CD8-positive, alpha-beta memory T cell (primary cell): ENCODE measurements at places on chromosomes 2 and 18. TPM values are rescaled to one million over a fixed set of nuclear protein-coding genes. Genes with fewer than 3 reads are reported as not detected.

DNA sequence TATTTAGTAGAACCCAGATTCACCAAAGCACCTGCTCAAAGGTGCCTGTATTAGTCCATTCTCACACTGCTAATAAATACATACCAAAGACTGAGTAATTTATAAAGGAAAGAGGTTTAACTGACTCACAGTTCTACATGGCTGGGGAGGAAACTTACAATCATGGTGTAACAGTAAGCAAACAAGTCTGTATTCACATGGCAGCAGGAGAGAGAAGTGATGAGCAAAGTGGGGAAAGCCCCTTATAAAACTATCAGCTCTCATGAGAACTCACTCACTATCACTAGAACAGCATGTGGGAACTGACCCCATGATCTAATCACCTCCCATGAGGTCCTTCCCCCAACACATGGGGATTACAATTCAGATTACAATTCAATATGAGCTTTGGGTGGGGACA is 28.0 kb upstream of the DDX18 start:
- H3K27ac ChIP-seq: no peak overlapping the region
- DNase-seq: no peak
- no peak overlapping the region for H3K4me3 ChIP-seq
- H3K36me3 ChIP-seq: no peaks in the 10 kb centered on the region
- no peaks in the 10 kb centered on the region for H3K4me1 ChIP-seq
- no peaks in the 10 kb centered on the region for H3K27me3 ChIP-seq

GRCh38 chr2:68766376-68766845 is 31.8 kb downstream of the ARHGAP25 start:
- peak overlapping the region; percentile 49 for H3K27ac ChIP-seq
- peak; percentile 84 for DNase-seq
- peaks cover 100% of the 10 kb centered on the region for H3K4me1 ChIP-seq
- peak overlapping the region; percentile 42 for H3K4me3 ChIP-seq
- no peaks in the 10 kb centered on the region for H3K36me3 ChIP-seq

DNA sequence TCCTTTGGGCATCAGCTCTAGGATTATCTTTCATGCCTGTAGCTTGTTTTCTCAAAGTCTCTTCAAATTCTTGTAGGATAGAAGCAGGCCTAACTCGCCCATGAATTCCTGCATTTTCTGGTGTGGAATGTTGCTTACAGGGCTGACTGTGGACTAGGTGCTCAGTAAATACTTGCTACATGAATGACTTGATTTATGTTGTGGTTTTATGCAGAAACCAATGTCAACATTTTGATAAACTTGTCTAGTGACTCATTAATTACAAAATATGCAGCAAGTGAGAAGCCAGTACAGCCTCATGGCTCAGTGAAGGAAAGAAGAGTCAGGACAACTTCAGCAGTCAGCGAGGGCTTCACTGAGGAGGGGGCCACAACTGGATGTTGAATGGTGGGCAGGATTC is 110.6 kb upstream of the SIX2 start:
- H3K27me3 ChIP-seq: no peaks in the 10 kb centered on the region
- H3K36me3 ChIP-seq: no peaks in the 10 kb centered on the region
- no peak for DNase-seq
- H3K27ac ChIP-seq: no peak overlapping the region

DNA sequence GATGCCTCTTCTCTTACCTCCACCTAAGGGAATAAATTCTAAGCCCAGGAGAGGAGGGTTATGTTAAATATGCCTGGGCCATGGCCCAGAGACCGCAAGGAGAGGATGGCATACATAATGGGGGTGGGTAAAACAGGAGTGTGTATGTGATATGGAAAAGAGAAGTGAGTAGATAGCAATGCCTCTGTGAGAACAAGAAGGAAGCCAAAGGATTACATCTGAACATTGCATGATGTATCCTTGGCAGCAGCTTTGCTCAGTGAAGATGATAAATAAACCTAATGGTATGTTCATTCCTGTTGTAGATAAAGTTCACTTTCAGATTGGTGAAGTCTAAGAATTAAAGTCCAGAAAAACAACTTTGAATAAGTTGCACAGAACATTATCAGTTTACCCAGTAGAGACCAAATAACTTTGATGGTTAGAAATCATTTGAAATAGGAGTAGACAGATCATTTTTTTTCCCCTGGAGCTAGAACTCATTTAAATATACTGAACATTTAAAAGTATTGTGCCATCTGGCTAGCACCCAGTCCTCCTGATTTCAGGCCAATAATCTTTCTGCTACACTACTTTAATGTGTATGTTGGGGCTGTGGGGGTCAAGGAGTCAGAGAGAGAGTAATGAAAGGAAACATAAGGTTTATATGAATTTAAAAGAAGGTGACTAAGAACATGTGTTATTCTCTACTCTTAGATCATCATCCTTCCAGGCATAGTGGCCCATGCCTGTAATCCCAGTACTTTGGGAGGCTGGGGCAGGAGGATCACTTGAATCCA is 231.7 kb downstream of the PARD3B start:
- H3K4me3 ChIP-seq: no peak overlapping the region
- H3K4me1 ChIP-seq: no peaks in the 10 kb centered on the region
- no peaks in the 10 kb centered on the region for H3K27me3 ChIP-seq
- DNase-seq: no peak
- no peaks in the 10 kb centered on the region for H3K36me3 ChIP-seq

GRCh38 chr2:239929504-239929903 is 95.6 kb downstream of the NDUFA10 start:
- H3K36me3 ChIP-seq: no peaks in the 10 kb centered on the region
- no peaks in the 10 kb centered on the region for H3K27me3 ChIP-seq
- DNase-seq: no peak
- H3K4me3 ChIP-seq: no peak overlapping the region
- H3K4me1 ChIP-seq: peaks cover under 1% of the 10 kb centered on the region
- H3K27ac ChIP-seq: no peak overlapping the region

DNA sequence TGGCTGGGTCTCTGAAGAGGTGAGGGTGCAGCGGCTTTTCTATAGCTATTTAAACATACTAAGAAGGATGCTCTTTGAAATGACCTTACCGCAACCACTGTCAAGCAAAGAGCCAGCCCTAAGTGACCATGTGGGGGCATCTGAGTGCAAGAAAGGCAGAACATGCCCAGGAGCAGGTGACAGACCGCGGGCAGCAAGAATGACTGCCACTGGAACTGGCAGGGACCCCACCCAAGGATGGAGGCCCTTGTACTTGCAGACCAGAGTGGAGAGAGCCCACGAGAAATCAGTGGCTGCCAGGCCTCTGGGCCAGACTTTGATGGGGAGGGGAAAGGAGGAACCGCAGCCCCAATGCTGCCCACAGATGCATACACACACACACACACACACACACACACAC is 33.1 kb downstream of the DNMT3A start:
- H3K4me1 ChIP-seq: peaks cover 74% of the 10 kb centered on the region
- no peaks in the 10 kb centered on the region for H3K27me3 ChIP-seq
- H3K36me3 ChIP-seq: peaks cover 14% of the 10 kb centered on the region
- H3K27ac ChIP-seq: no peak overlapping the region
- no peak overlapping the region for H3K4me3 ChIP-seq

DNA sequence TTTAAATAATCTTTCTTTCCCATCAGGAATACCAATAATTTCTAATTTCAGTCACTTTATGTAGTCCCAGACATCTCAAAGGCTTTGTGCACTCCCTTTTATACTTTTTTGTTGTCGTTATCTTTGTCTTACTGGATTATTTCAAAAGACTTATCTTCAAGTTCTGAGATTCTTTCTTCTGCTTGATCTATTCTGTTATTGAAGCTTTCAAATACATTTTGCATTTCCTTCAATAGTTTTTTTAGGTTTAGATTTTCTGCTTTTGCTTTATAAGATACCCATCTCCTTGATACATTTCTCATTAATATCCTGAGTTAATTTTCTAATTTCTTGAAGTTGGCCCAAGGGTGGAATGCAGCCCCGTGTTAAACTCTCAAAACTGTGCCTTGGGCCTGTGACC is 432.4 kb downstream of the RIT2 start:
- DNase-seq: no peak
- no peak overlapping the region for H3K27ac ChIP-seq
- no peaks in the 10 kb centered on the region for H3K27me3 ChIP-seq
- H3K4me1 ChIP-seq: no peaks in the 10 kb centered on the region
- no peak overlapping the region for H3K4me3 ChIP-seq

The ZC3H8 gene
- total RNA-seq: 32.0 TPM

DNA sequence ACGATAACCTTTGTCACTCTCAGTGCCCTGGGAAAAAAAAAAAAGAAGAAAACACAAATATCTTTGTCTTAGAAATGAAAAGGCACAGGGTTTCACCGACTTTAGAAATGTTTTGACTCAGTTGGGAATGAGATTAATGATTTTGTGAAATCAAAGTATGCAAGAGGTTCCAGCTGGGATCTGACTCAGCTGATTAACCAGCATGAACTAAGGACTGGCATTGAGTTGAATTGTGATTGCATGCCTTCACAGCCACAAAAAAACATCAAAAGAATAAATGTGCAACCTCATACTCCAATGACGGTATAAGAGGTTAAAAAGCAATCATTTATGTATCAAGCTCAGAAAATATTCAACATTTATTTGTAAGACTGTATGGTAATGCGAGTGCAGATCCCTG is 566.6 kb upstream of the DSEL start:
- no peaks in the 10 kb centered on the region for H3K4me1 ChIP-seq
- no peaks in the 10 kb centered on the region for H3K27me3 ChIP-seq
- H3K4me3 ChIP-seq: no peak overlapping the region
- no peaks in the 10 kb centered on the region for H3K36me3 ChIP-seq
- H3K27ac ChIP-seq: no peak overlapping the region
- DNase-seq: no peak

GRCh38 chr2:179857236-179857635 is 4.2 kb downstream of the ZNF385B start:
- peaks cover 3% of the 10 kb centered on the region for H3K27me3 ChIP-seq
- H3K4me3 ChIP-seq: no peak overlapping the region
- H3K36me3 ChIP-seq: no peaks in the 10 kb centered on the region

The INO80C gene
- 28.5 TPM for total RNA-seq

The SLC4A5 gene
- total RNA-seq: 1.9 TPM

DNA sequence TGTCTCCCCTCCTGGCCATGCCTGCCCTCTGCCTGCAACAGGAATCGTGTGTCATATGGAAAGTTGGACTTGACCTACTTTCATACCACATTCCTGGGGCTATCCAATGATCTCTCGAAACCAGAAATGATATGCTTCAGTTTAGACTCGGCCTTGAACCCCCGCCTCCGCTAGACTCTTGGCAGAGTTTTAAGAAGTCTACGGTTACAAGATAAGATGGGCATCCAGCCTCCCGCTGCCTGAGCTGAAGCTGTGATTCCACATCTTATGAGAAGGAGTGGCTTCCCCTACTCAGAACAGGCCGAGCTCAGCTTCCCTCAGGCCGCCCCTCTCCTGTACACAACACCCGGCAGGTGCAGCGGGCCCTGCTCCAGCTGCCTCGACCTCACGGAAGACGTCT is 73.9 kb downstream of the MTCL1 start:
- no peak overlapping the region for H3K27ac ChIP-seq
- no peaks in the 10 kb centered on the region for H3K27me3 ChIP-seq
- H3K4me3 ChIP-seq: no peak overlapping the region
- H3K4me1 ChIP-seq: no peaks in the 10 kb centered on the region
- H3K36me3 ChIP-seq: no peaks in the 10 kb centered on the region
- DNase-seq: no peak

DNA sequence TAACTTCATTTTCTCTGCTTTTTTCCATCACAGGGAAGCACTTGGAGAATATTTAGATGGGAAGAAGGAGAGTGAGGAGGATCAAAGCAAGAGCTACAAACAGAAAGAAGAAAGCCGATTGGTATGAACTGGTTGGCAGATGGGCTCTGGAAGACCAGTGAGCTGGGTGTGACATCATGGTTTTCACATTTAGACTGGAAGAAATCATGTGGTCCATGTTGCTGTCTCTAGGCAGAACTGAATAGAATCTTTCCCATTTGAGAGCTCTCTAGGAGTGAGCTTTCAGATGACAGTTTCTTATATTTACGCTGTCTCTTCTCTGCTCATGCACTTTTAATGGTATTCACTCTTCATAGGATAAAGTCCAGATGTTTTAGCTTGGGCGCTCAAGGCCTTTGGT is 12.6 kb downstream of the DRC1 start:
- no peaks in the 10 kb centered on the region for H3K36me3 ChIP-seq
- H3K27ac ChIP-seq: no peak overlapping the region
- H3K4me1 ChIP-seq: no peaks in the 10 kb centered on the region
- H3K27me3 ChIP-seq: no peaks in the 10 kb centered on the region

- H3K4me3 ChIP-seq: no peak overlapping the region
- no peak for DNase-seq
- H3K27me3 ChIP-seq: no peaks in the 10 kb centered on the region
- H3K4me1 ChIP-seq: peaks cover 5% of the 10 kb centered on the region
- H3K27ac ChIP-seq: no peak overlapping the region
Observed at GRCh38 chr2:111155610-111156009, 34.9 kb downstream of the BCL2L11 start.

GRCh38 chr2:101435001-101435862 is 39.7 kb downstream of the RFX8 start:
- no peaks in the 10 kb centered on the region for H3K27me3 ChIP-seq
- H3K27ac ChIP-seq: no peak overlapping the region
- H3K4me3 ChIP-seq: no peak overlapping the region
- H3K4me1 ChIP-seq: no peaks in the 10 kb centered on the region
- no peaks in the 10 kb centered on the region for H3K36me3 ChIP-seq

The NAT8 gene
- total RNA-seq: not detected

DNA sequence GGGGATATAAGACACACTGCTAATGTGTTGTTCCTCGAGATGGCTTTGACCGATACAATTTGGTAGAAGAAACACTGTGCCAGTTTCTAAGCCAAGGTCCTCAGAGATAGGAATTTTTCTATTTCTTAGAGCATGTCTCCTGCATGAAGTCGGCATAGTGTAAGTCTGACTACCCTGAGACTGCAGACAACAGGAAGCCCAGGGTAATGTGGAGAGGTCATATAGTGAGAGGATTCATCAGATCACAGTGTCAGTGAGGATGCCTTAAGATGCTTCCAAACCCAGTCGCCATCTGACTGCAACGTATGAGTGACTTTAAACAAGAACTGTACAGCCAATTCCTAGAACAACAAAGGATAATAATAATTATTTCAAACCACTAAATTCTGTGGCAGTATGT is 818.3 kb upstream of the GYPC start:
- H3K4me1 ChIP-seq: no peaks in the 10 kb centered on the region
- H3K36me3 ChIP-seq: no peaks in the 10 kb centered on the region
- DNase-seq: no peak
- no peak overlapping the region for H3K27ac ChIP-seq
- H3K4me3 ChIP-seq: no peak overlapping the region

GRCh38 chr2:237235383-237236095 is 149.8 kb downstream of the COPS8 start:
- H3K27ac ChIP-seq: no peak overlapping the region
- H3K4me3 ChIP-seq: no peak overlapping the region
- no peak for DNase-seq
- no peaks in the 10 kb centered on the region for H3K36me3 ChIP-seq
- H3K27me3 ChIP-seq: no peaks in the 10 kb centered on the region
- no peaks in the 10 kb centered on the region for H3K4me1 ChIP-seq

GRCh38 chr2:157831573-157832315 is 44.4 kb downstream of the ACVR1 start:
- H3K4me1 ChIP-seq: no peaks in the 10 kb centered on the region
- DNase-seq: no peak
- H3K27ac ChIP-seq: no peak overlapping the region
- no peaks in the 10 kb centered on the region for H3K36me3 ChIP-seq
- no peaks in the 10 kb centered on the region for H3K27me3 ChIP-seq
